ENCODE measurements at places on chromosomes 2 and 18.

- DNase-seq, result no peak
Measured at GRCh38 chr2:150019063-150019462, 431.5 kb upstream of the MMADHC start.

DNA sequence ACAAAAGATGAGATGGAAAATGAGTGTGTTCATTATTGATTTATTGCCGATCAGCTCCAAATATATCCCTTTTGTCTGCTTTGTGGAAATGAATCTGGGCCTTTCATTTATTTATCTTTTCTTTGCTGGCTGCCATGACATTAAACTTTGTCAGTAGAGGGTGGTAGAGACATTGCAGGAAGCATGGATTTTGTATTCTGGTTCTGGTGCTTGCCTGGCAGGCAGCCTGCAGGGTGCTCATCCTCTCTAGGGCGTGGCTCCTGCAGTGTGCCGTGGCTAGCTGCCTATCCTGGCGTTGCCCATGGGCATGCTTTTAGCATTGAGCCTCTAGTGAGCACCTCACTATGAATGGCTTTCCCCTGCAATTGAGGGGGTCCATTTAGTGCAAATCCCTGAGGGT, 593.1 kb downstream of the RNF144A start:
- no peak for DNase-seq

DNA sequence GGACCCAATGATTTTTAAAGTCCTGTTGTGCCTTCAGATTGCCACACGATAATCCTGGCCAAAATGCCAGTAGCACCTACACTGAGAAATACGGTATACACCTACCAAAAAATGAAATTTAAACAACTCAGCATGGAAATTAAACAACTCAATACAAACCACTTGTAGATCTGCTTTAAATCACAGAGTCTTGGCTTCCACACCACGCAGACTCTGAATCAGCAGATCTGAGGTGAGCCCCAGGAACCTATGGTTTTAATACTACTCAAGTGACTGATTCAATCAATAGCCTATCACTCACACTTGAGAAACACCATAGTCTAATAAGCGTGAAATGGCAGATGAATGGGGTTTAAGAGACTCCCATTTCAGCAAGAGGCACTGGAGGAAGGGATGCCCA, 46.9 kb downstream of the MAP4K3 start:
- DNase-seq, result no peak

DNA sequence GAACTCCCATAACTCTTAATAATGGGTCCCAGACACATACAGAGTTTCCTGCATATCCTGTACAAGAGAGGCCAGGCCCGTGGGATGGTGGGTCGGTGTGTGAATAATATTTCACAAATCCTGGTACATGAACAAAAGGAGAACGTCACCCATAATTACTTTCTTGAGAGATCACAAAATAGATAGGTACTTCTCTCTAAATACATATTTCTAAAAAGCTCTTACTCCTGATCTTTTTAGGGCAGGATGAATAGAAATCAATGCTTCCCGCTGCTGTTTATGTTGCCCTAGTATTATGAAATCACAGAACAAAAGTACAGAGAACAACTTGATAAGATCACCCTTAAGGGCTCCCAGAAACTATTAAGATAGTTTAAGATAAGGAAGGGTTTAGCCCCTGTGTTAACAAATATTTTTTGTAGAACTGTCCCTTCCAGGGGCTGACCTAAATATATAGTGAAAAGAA, 5.4 kb downstream of the IRS1 start:
- DNase-seq, result no peak

DNA sequence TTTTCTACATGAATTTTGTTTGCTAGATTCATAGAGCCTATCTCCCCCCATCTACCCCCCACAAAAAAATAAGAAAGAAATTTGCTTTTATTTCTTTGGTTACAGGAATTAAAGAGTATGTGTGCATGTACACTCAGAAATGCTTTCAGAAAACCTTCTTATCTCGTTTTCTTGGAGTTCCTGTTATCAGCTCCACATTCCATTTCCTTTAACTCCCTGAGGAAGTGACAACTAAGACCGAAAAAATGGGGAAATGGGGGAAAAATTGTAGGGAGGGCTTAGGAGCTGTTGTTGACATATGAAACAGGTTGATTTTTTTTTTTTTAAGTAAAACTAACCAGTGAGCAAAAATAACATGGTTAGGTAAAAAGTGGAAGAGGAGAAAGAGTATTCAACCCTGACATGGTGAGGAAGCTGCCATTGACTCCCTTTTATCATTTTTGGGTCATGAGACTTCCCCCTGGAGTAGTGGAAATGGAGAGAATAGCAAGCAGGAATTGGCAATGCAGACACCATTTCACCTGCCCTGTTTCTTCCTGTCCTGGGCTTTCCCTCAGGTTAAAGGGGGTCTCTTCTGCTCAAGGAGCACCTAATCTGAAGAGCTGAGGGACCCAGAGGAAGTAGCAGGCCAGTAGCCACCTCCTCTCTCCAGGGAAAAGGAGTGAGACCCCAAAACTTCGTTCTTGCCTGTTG, 93.5 kb downstream of the OSBPL6 start:
- DNase-seq, result no peak

DNA sequence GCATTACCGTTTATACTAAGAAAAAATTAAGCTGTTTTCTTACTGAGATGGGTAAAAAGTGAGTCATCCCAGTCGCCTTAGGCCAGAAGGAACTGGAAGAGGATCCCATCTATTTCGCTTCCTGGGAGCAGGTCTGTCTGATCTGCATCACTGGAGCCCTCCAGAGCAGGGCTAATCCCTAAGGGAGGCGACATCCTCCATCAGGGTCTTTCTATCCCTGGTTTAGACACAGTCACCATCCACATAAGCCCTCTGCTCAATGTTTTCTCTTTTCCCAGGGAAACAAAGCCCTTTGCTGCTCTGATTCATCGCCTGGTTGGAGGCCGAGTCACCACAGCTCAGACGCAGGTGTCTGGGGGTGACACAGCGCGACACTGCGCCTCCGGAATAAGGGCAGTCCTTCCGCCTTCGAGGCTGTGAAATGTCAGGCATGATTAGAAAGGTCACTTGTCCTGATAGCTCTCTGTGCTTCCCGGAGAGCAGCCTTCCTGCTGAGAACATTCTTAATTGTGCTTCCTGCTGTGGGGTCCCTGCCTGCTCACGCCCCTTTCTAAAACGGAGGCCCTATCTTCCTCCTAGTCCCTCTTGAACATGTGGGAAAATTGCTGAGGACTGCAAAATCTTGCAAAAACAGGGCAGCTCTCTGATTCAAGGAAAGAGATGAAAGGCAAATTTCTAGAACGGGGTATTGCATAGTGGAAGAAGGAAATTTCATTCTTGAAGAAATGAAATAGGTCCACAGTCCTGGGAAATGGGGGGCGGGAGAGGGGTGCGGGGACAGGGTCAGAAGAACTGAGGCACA, 56.3 kb downstream of the MARCHF4 start:
- no peak for DNase-seq

GRCh38 chr2:18896125-18896764, 306.9 kb upstream of the NT5C1B start:
- DNase-seq, result no peak

DNA sequence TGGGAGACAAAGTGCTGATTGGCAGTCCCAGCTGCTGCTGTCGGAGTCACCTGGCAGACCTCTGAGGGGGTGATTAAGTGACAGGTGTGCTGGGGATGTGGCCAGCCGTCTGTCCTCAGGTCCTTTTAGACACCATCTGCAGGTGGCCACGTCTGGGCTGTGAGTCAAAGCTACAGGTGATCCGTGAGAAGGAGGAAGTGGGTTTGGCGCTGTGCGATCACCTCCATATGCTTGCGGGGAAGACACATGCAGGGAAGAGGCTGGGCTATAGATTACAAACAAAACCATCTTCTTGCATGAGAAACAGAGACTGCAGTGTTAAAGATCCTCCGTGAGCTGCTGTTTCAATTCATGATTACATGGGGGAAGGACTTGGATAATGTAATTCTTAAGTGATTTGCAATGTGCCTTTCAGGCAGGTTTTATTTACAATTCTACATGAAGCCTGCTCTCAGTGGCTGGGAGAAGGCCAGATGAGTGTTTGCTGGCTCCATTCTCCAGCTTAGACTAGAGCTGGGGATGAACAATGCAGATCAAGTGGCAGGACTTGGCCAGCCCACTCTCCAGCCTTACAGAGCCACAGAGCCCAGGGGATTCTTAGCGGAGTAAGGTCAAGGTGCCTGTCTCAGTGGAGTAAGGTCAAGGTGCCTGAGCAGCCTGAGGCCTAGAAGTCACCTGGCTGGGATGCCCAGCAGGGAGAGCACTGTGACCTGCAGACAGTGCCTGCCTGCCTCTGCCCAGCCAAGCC, 87.8 kb downstream of the LYPD1 start:
- DNase-seq, result no peak

- peak; percentile 8 for DNase-seq
Measured at GRCh38 chr2:8996006-8996405, 7.5 kb downstream of the MBOAT2 start.

- DNase-seq, result no peak
Measured at GRCh38 chr2:223787358-223787757, 50.0 kb downstream of the AP1S3 start.

DNA sequence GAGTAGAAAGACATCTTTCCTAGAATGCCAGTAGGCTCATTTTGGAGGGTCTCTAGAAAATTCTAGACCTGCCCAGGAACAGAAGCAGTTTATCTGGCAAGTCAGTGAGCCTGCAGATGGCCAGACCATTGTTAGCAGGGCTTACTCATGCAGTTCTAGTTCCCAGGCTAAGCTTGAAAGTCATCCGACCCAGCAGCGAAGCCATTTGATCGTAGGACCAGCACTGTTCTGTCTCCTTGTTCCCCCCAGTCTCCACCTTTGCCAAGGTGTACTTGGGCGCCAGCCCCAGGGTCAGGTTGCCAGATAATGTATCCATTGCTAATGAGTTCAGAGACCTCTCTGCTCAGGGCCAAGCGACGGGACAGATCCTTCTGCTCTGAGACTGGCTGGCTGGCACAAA, 70.1 kb downstream of the EPAS1 start:
- DNase-seq, result no peak

DNA sequence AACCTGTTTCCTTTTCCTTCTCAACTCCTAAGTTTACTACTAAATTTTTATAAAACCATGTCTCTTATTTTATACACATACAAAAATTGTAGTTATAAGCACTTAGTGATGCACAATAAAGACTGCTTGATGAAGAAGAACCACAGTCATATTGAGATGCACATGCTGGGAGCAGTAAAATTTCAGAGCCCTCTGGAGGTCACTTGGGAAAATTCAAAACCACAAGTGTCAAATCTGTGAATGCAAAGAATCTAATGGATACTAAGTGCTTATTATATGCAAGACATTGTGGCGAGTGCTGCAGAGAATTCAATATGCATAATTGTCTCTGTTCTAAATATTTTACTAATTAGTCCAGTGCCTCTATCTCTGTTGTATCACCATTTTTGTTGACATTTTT, 180.5 kb downstream of the VWC2L start:
- no peak for DNase-seq

DNA sequence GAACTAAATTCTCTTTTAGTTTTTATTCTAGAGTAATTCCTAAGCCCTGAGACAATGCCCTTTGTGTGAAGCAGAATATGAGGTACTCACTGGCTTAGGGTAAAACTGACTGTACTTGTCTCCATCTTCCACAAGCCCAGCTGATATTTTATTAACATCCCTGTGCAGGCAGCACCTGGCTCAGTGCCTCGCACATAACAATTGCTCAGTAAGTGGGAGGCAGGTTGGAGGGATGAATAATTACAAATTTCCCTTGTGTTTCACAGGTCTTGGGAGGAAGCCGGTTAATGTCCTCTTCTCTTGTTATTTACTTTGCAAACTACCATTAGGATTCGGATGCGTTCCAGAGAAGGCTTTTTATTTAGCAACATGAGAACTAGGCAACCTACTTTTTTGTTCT, 249.8 kb upstream of the FSHR start:
- no peak for DNase-seq

GRCh38 chr2:27298391-27299080, 9.7 kb downstream of the UCN start:
- no peak for DNase-seq

DNA sequence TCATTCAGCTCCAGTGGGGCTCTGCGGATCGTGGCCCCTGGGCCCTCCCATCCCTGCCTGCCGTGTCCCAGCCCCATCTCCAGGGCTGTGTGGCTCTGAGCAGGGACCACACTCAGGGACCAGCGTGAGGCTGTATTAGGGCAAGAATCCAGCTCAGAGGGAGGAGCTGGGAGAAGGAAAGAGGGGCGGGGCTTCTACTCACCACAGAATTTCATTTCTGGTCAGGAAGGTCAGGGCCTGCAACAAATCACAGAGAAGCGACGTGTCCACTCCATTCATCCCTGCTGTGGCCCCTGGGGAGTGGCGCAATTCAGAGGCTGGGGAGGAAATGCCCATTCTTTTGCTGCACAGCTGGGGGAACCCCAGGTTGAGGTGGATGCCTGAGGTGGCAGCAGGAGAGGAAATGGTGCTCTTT, 828 bp downstream of the CIB4 start:
- no peak for DNase-seq

DNA sequence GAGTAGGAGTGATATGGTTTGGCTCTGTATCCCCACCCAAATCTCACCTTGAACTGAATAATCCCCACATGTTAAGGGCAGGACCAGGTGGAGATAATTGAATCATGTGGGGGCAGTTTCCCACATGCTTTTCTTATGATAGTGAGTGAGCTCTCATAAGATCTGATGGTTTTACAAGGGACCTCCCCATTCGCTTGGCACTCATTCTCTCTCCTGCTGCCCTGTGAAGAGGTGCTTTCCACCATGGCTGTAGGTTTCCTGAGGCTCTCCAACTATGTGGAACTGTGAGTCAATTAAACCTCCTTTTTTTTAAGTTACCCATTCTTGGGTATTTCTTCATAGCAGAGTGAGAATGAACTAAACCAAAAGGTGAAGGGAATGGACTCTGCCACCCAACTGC, 207.5 kb downstream of the LOXHD1 start:
- no peak for DNase-seq

GRCh38 chr2:120743657-120744056, 8.0 kb downstream of the GLI2 start:
- DNase-seq, result no peak

DNA sequence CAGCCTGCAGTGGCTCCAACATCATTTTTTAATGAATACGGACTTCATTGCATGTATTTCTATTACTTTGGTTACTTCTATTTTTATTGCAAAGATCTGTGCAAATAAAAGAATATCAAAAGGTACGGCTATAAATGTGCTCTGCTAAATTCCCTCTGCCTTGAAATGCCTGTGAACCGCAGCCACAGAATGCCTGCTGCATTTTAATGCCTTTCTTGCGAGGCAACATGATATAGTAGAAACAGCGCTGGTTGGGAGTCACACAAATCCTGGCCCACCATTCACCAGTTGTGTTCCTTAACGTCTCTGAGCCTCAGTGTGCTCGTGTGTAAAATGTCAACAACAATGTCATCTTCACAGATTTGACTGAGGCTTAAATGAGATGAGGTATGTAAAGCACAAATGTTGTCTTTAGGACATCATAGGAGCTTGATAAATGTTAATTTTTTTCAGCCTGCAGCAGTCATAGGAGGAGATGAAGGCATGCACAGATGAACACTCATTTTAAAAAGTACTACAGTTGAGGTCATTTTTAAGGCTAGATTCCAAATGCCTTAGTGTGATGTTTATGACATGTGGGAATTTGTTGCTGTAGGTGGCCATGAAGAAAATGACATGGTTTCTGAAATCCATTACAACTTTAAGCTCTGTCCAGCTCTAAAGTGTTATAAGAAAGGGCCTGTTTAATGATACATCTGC, 187.6 kb upstream of the NRP2 start:
- no peak for DNase-seq

All from HL-60 (cell line).